ENCODE measurements at places on chromosomes 4 and X.

DNA sequence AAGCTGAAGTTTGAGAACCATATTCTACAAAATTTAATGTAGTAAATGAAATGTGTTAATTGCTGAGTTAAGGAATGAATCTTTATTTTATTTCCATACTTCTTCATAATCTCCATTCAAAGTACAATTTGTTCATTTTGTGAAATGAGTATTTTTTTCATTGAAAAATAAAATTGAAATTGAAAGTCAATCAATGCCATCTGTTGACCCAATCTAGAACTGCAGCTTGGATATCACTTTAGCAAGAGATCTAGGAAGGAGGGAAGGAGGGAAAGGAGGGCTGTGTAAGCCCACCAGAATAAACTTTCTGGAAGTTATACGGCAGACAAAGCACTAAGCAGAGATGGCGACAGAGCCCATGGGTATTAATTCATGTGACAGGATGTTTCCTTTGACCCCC is 128.4 kb downstream of the ZMAT1 start:
- DNase-seq, result no peak

DNA sequence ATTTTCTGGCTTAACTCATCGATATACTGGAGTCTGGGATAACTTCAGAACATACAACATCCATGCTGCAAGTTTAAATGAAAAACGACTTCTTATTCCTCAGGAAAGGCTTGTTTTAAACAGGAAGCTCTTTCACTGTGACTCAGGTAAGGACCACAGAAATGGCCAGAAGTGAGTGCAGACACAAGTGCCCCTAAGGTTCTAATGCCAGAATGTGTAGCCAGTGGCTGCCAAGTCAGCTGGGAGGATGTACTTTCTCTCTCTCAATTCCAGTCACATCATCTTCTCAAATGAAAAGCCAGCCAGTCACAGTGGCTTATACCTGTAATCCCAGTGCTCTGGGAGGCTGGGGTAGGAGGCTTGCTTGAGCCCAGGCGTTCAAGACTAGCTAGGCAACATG is 144.6 kb downstream of the SH3KBP1 start:
- no peak for DNase-seq

GRCh38 chrX:71515038-71515396 is 17.9 kb upstream of the OGT start:
- DNase-seq, result no peak

DNA sequence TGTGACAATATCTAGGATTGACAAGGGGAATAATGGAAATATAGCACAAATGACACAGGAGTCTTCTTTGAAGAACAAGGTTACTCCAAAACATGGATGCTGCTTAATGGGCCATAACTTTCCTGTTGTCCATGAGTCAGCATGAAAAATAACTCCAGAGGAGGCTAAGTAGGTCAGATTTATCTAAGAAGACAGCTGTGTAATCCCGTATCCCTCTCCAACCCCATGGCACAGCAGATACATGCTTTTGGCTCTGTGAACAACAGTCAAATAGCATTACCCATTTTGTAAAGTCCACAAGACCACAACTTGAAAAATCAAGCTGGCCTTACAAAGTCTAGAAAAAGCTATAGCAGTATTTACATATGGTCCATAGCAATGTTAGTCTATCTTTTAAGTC is 2.1 kb upstream of the TMEM131L start:
- no peak for DNase-seq
